Activated T-helper 1 cell treated with anti-CD3 and anti-CD28 coated beads, Interleukin-2, amount 50 U/mL, for 16 hours (primary cell): ENCODE measurements at places on chromosomes 12 and 14.

DNA sequence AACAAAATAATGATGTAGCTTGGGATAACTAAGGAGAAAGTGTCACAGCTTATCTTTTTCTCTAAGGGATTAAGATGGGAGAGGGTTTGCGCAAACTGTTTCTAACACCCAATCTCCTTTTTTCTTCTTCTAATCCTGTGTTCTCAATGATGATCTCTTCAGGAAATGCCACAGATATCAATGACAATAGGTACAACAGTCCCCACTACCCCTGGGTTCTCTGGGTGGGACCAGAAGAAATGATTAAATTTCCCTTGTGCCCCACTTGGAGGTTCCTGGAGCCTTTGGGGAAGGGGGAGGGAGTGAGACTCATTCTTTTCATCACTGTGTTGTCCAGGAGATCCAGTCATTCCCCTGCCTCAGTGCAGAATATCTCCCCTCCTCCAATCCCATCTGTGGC is 8.6 kb upstream of the PIP4K2C start:
- no peak for DNase-seq

DNA sequence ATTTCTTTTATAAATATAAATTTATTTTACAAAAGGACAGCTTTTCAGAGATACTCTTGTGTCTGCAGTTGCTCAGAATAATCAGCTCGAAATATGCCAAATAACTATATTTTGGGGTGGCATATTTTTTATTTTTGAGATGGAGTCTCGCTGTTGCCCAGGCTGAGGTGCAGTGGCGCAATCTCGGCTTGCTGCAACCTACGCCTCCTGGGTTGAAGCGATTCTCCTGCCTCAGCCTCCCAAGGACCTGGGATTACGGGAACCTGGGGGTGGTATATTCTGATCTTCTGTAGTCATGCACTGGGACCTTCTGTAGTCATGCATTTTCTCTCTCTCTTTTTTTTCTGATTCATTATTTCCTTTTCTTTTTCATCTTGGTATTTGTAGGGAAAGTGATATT is 135.0 kb upstream of the AMIGO2 start:
- no peak for DNase-seq

GRCh38 chr14:90811641-90812040 is 4.6 kb downstream of the TTC7B start:
- DNase-seq: no peak

- DNase-seq: no peak
These were observed 234.4 kb upstream of the CRY1 start for GRCh38 chr12:107327651-107328182.

GRCh38 chr12:108495054-108495453 is 20.0 kb upstream of the FICD start:
- DNase-seq: no peak

GRCh38 chr12:105574056-105574715 is 243.7 kb downstream of the C12orf75 start:
- no peak for DNase-seq

DNA sequence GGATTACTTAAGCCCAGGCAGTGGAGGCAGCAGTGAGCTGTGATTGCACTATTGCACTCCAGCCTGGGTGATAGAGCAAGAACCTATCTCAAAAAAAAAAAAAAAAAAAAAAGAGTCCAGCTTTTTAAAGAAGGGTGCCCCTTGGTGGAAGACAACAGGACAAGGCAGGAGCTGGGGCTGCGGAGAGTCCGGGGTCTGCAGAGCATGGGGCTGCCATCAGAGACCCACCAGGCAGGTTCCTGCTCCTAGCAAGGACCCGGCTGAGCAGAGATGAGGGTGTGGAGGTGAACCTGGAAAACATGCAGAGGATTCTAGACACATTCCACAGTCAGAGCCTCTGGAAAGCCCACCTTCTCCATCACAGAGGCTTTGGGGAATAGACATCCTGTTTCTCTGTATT is 21.0 kb upstream of the CIPC start:
- no peak for DNase-seq

- no peak for DNase-seq
These were observed 12.8 kb downstream of the MTHFD1 start for GRCh38 chr14:64400829-64401459.

GRCh38 chr14:66495218-66496098 is 9.3 kb downstream of the CCDC196 start:
- no peak for DNase-seq

DNA sequence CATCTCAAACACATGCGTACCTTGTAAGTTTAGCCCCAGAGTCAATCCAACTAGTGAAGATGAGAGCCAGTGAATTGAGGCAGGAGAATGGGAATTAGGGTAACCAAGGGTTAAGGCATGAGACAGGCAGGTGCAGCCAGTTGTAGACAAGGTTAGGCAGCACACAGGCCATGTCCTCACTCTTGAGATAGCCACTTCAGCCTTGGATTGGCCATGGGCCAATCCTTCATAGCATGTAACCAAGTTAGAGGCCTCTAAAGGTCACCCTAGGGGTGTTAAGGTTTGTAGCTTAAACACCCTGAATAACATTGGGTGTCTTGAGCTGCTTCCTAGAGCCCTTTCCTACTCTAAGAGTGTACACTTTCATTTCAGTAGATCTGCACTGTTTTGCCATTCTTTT is 208.2 kb upstream of the RBM19 start:
- no peak for DNase-seq

DNA sequence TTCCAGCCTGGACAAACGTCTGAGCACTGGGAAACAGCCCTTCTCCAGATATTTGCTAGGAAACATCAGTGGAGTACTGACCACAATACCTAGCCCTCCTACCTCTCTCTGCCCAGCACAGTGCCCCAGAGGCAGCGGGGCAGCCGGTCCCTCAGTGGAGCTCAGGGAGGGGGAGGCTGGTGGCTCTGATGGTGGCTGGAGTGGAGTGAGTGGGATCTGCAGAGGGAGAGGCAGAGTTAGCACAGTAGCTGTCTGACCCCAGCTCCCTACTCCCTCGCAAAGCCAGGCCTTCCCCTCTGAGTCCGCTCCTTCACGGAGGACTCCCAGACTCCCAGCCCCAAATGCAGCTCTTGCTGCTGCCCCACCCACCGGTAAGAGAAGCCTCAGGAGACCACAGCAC is 30.0 kb downstream of the NCKAP5L start:
- no peak for DNase-seq

GRCh38 chr12:55996201-55996714 is 818 bp upstream of the SUOX start:
- peak; percentile 39 for DNase-seq

GRCh38 chr12:91704446-91704845 is 441.2 kb downstream of the BTG1 start:
- DNase-seq: no peak

GRCh38 chr14:95431199-95432143 is 85.0 kb downstream of the SYNE3 start:
- DNase-seq: no peak
